Activated naive CD8-positive, alpha-beta T cell treated with anti-CD3 and anti-CD28 coated beads, Interleukin-2, amount 50 U/mL, for 16 hours (primary cell): ENCODE measurements at places on chromosomes 12 and 14.

GRCh38 chr14:20683891-20684661 lies at the start of gene RNASE4:
Gene RNASE4 (plus strand): TSS chr14:20684560. CDS start chr14:20699372, 14,812 bp downstream.
- DNase-seq: peak; percentile 53

DNA sequence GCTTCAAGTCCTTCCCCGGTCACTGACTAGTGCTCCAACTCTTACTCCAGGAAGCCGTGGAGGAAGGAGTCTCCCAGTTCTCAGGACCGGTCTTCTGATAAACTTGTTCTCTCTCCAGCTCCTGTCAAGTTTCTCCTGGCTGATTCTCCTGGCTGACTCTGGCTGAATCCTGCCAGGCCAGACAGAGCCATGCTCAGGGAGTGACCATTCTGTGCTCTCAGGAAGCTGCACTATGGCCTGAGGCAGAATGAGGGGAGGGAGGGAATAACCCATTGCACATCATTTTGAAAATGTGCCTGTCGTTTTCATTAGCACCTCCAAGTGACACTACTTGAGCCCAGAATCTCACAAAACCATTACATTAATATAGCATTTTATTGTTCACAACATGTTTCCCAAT lies 80.8 kb downstream of the IFNG start:
- DNase-seq: no peak

- no peak for DNase-seq
Observed at GRCh38 chr14:73723406-73723796, 9.2 kb upstream of the PNMA1 start.

- no peak for DNase-seq
Observed at GRCh38 chr12:92261692-92262091, 116.0 kb upstream of the BTG1 start.

GRCh38 chr14:71237556-71237955 lies 330.3 kb downstream of the PCNX1 start:
- no peak for DNase-seq

DNA sequence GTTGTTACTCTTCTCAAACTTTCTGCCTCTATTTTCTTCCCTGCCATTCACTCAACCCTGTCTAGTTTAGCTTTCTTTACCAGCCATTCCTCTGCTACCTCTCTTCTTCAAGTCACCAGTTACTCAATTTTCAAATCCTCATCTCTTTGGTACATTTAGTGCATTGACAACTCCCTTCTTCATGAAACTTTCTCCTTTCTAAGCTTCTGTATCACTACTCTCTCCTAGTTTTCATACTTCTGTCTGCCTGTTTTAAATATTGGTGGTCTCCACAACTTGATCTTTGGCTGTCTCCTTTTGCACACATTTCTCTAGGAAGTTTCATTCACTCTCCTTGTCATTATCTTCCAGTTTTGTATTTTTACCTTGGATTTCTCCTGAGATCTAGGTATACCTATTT lies 6.0 kb downstream of the LEMD3 start:
- no peak for DNase-seq

GRCh38 chr12:4643747-4644146 lies 5.1 kb downstream of the AKAP3 start:
- DNase-seq: no peak

DNA sequence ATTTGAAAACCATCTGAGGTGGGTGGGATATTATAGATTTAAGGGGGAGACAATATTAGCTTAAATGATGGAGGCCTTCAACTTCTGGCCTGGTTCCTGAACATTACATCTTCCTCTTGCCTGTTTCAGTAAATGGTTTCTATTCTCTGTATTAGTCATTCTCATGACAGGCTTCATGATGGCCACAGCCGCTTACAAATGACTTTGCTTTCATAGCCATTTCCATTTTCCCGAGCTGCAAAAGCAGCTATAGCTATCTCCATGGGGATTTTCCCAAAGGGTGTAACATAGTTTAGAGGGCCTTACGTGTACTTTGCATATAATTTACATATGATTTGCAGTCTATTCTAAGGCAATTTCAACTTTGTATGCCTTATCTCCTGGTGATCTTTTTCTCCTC lies 121.8 kb downstream of the NRXN3 start:
- DNase-seq: no peak

- no peak for DNase-seq
Observed at GRCh38 chr12:110921262-110921661, 883 bp upstream of the MYL2 start.

- DNase-seq: no peak
Observed at GRCh38 chr12:24759155-24759554, 189.7 kb downstream of the BCAT1 start.

DNA sequence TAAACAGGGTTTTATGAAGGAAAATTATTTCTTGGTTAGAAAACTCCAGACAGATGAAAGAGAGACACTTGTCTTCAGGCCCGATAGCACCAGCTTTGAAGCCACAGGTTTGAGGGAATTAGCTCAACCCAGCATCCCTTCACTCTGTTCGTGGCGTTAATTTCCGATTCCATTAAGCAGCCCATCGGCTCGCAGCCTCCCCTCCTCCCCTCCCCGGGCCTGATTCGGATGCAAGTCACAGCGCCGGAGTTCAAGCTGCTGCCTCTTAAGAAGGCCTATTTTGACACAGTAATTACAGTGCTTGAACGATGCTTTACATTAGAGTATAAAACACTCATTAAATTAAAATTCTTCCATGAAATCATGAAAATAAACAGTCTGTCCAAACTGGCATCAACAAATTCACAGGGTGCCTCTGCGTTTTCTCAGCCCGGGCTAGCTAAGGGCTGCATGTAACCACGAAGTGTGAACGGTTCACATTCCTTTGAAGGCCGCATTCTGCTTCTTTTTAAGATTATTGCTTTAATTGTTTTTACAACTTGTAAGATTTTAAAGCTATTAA lies 145.8 kb downstream of the DICER1 start:
- DNase-seq: no peak

DNA sequence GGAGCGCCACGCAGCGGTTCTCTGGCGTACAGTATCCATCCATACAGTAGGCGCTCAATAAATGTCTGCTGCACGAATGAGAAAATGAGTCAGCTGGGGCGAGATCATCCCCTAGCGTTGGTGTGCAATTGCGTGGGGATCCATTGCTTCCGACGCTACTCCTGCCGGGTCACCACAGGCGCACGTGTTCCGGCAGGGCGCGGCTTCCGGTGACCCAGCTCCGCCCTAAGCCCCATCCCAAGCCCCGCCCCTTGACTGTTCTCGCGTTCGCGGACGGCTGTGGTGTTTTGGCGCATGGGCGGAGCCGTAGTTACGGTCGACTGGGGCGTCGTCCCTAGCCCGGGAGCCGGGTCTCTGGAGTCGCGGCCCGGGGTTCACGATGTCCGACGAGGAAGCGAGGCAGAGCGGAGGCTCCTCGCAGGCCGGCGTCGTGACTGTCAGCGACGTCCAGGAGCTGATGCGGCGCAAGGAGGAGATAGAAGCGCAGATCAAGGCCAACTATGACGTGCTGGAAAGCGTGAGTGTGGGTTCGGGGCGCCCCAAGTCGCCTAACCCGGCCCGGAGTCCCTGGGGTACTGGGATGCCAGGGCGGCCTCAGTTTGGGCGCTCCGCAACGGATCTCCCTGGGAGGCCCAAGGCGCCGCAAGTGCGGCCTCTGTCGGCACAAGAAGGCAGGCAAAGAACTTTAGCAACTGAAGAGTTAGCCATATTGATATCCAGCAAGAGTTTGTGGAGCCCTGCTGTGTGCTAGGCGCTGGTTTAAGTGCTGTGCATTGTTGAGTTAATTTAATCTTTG lies at the start of gene PSMD9:
PSMD9 (plus strand) TSS at position 313 of the 796 bp plus-strand sequence; CDS start at position 380, 67 bp downstream.
- DNase-seq: peak; percentile 97

DNA sequence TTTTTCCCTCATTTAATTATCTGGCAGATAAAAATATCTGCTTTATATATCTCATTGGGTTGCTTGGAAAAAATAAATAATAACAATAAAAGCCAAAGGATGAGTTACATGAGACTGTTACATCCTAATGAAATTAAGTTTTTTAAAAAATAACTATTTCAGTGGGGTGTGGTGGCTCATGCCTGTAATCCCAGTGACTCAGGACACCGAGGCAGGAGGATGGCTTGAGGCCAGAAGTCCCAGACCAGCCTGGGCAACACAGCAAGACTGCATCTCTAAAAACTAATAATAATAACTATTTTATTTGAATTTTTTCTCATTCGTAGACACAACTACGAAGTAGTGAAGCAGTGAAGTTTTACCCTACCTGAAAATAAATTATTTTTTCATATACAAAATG lies 103.3 kb downstream of the BCAT1 start:
- DNase-seq: no peak

DNA sequence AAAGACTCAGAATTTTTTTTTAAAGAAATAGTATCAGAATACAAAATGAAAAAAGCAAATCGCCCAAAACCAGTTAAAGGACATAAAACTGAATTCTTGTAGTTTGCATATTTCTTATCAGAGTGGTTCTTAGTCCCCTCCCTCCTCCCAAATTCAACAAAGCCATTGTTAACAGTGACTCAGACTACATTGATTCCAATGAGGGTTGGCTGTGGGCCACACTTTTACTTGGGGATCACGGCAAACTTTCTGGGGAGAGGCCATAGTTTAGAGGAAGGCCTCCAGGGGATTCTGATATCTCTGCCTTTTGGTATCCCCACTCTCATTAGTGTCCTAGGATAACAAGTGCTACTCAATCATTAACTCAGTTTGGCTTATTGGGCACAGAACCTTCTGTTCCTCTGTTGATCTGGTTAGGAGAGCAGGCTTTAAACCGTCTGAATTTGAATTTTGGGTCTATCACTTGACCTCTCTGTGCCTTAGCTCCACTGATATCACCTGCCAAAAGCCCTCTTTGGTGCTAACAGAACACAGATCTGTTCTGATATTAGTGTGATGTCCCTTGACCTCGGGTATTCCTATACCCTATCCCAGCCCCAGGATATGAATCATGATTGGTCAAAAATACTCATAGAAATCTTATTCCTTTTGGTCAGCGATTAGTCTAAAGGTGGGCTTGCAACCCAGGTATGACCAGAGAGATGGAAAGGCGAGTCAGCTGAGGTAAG lies 45.2 kb upstream of the APPL2 start:
- no peak for DNase-seq

GRCh38 chr12:18391151-18391550 lies 129.8 kb downstream of the PIK3C2G start:
- no peak for DNase-seq

DNA sequence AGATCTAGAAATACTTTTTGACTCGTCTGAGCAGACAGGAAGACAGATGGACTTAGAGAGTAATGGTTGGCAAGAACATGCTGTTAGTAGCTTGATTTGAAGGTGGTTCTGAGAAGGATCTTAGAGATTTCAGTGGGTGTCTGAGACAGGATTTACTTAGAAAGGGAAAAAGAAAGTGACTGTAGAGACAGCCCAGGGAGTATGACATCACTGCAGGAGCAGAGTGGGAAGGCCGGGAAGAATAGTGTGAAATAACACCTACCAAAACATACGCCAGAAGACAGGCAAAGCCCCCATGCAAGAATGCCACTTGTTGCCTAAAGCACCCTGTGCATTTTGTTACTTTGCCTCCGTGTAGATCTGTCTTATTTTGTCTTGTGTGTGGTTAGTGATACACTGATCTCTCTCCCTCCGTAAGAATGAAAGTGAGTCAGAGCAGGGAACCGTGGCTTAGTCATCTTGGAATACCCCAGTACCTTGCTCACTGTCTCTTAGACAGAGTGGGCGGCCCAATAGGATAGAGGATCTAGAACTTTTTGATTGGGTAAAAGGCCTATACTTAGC lies 161.3 kb upstream of the IFNG-AS1 start:
- no peak for DNase-seq

- no peak for DNase-seq
Observed at GRCh38 chr14:68571114-68571591, 221.7 kb downstream of the ZFP36L1 start.

DNA sequence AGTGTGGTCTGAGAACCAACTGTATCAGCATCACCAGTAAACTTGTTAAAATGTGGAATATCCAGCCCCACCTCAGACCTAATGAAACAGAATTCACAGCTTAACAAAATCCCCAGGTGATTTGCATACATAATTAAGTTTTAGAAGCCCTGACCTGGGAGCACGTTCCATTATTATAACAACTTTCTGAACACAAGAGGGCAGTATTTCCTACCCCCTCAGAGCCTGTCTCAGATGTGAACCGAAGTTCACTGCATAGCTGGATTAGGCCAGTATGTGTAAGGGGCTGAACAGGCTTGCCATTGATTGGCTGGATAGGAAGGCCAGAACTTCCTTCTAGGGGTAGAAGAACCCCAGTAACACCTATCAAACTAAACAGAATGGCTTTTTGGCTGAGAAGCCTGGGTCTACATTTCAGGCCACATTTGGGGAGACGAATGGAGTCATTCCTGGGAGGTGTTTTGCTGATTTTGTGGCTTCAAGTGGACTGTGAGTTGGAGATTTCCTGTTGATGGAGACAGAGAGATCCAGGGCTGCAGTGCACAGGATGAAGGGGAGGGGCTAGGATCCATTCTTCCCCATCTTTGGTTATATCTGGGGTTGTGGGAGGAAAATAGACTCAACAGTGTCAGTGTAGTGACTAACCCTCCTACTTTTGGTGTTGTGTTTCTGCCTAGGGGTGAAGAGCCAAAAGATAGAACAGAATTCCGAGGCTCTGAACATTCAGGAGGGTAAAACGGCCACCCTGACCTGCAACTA lies 94.7 kb upstream of the OR4E1 start:
- no peak for DNase-seq

DNA sequence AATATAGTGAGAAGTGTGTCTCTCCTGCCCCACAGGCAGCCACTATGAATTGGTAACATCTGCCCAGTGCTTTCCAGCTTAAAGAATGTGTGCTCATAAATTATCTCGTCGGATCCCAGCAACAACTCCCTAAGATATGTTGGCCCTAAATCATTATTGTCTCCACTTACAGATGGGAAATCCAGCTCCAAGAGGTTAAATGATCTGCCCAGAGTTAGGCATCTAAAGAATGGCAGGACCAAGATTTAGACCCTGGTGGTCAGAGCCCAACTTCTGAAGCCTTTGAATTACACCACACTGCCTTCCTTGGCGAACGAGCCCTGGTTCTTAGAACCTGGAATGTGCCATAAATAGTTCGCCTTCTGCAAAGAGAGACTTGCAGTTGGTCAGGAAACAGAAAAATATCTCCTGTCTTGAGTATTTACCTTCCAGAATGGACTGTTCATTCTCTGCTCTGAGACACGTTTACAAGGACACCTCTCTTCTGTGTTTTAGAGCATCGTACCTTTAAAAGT lies 20.1 kb upstream of the PLEK2 start:
- no peak for DNase-seq

DNA sequence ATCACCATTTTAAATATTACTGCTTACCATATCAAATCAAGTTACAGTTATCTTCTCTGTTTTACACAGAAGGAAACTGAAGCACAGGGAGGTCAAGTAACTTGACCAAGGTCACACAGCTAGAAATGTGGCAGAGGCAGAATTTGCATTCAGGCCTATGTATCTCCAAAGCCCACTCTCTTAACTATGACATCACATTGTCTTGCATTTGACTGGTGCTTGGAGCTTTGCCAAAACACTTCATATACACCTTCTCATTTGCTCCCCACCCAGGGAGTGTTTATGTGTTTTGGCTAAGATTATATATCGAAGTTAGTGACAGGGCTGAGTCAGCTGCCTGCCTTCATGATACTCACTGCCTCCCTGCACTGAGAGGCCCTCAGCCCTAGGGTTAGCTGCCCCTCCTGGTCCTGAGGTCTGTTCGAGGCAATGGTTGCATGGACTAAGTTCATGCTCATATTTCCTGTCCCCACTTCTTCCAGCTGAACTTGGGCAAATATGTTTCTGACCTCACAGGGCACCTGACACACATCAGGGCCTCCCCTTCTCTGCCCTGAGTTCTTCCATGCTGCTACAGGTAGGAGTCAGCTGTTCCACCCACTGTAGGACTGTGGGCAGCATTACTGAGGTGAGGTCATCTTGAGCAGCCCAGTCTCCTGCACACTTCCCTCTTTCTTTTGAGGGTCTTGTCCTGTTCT lies 1.8 kb downstream of the GALNT6 start:
- DNase-seq: no peak
